Spleen (tissue), 13 donors: ENCODE measurements at places on chromosomes 4 and X.
A peak's percentile ranks its signal among the peaks of the same experiment; 100 is the strongest.

GRCh38 chr4:182770259-182770995 is 146.8 kb downstream of the DCTD start:
- no peak for DNase-seq

- DNase-seq, result no peak
Observed at GRCh38 chr4:186809070-186809469, 85.4 kb upstream of the FAT1 start.

DNA sequence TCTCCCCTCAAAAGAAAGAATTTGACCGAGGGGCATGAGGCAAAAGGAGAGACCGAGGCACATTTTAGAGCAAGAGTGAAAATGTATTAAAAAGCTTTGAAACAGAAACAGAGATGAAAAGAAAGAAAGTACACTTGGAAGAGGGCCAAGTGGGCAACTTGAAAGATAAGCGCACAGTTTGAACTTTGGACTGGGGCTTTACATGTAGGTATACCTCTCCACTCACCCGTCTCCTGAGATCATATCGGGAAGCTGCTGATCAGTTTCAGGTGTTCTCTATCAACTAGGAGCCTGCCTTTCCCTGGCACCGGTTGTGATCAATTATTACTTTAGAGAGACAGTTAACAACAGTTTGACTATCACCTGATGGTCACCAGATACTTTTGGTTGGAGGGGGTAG is 2666.5 kb downstream of the ARAP2 start:
- no peak for DNase-seq

GRCh38 chr4:7161721-7162214 is 30.6 kb upstream of the SORCS2 start:
- DNase-seq, result peak; percentile 39

GRCh38 chr4:11367371-11367770 is 61.3 kb downstream of the HS3ST1 start:
- DNase-seq, result no peak

DNA sequence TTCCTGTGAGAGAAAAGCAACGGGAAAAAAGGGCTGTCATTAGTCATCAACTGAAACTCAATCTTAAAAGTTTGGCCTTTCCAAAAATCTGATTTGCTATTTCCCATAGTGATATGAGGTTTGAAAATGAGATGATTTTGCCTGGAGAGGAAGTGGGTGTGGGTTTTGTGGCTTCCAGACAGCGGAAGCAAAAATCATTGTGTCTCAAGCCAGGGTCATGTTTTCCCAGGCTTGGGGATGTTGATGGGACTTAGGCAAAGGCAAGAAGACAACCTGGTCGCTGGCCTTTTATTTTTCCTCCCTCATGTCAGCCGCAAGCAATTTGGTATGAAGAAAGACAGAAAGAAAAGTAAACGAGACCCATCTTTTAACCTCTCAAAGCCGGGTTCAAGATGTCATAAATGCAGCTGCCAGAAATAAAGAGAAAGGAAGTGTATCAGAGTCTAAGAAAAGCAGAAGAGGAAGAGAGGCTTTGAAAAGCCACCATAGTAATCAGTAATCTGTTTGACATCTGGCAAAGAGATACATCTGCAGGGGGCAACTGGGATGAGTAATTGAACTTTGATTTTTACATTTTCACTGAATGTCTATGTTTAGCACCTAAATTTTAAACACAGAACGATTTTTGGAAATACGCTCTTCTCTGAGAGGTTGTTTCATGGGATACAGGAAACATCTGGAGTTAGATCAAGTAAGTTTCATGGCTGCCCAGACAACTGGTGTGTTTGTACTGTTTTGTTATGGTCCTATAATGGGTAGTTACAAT is 521.6 kb upstream of the SLIT2 start:
- DNase-seq, result no peak

GRCh38 chr4:113316879-113317278 is 267.4 kb downstream of the ANK2 start:
- DNase-seq, result no peak

GRCh38 chrX:107935664-107936433 is 46.3 kb downstream of the TEX13B start:
- no peak for DNase-seq

DNA sequence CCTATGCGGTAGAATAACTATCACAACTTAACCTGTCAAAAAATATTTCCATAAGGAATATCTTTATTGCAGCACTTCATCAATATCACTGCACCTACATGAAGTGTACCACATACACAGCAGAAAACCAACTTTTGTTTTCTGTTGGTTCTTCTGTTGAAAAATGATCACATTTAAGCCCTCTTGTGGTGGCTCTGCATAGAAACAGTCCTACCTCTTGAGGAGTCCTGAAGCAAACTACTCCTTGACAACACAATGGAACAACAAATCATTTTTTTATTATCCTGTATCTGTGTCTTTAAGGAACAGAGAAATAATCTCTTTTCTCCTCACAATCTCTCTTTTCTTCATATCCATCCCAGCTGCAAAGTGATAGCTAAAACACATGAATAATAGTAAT is 39.8 kb upstream of the ATOH1 start:
- no peak for DNase-seq

- no peak for DNase-seq
Observed at GRCh38 chr4:140103676-140104075, 50.3 kb downstream of the MAML3 start.

- no peak for DNase-seq
Observed at GRCh38 chr4:125303058-125303457, 11.7 kb upstream of the FAT4 start.

- DNase-seq, result no peak
Observed at GRCh38 chr4:102778720-102779119, 18.0 kb upstream of the MANBA start.

DNA sequence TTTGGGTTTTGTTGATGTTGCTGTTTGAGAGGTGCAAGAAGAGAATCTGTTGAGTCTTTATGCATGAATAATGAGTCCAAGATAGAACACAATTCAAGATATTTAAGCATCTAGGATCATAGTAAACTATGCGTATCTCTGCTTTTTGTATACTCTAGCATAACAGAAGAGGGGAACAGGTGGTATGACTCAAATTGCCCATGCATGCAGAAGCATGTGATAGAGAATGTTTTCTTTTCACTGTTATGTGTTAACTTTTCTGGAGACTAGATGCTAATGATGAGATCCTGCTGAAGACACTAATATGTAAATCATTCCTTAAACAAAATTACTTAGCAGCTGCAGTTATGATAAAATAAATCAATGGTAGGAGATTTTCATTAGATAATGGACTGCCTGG is 165.3 kb upstream of the FTHL17 start:
- DNase-seq, result no peak

DNA sequence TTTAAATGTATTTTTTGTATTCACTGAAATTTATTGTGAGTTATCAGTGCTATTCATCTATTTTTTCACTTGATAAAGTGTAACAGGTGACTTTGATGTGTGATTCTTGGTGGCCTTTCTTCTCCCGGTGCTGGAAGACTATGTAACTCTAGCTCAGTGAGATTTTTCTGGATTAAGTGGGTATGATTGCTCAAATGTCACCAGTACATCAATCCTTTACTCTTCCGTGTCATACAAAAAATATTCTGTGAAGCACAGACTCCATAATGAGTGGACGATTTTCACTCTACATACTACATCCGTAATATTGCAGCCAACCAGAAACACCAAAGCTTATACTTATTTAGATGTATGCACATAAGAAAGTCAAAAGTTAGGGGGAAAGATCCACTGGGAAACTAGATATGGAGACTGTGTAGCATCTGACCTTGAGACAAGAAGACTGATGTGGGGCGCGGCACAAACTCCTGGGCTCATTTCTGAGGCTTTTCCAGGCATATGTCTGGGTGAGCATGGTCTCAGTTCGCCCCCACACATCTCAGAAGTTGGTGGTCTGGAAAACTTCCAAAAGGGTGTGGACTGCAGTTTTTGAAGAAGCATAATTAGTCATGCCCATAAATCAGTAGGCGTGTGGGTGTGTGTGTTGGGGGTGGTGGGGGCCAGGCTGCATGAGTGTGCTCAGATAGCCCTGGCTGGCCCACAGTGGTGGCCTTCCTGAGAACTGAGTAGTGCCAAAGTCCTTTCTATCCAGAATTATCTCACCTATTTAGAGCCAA is 53.9 kb upstream of the TENM3 start:
- DNase-seq, result no peak
